ENCODE measurements at places on chromosomes 5 and 9.

DNA sequence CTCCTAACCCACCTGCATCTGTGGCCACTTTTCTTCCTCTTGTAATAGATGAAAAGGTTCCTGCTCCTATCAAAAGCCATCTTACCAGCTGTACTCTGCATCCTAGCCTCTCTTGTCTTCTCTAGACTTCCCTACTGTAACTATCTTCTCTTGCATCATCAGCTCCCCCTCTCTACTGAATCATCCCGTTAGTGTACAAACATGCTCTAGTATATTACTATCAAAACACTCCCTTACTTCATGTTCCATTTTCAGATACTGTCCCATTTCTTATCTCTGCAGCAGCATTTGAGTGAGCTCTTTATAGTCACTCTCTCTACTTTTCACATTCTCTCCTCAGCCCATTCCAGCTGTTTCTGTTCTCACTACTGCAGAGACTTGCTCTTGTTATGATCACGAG lies 2.8 kb downstream of the SRA1 start:
- no peak for DNase-seq

- no peak for DNase-seq
These were observed 10.6 kb upstream of the TMEM38B start for GRCh38 chr9:105683688-105684275.

- DNase-seq: no peak
These were observed 16.7 kb upstream of the IQGAP2 start for GRCh38 chr5:76386360-76386759.

DNA sequence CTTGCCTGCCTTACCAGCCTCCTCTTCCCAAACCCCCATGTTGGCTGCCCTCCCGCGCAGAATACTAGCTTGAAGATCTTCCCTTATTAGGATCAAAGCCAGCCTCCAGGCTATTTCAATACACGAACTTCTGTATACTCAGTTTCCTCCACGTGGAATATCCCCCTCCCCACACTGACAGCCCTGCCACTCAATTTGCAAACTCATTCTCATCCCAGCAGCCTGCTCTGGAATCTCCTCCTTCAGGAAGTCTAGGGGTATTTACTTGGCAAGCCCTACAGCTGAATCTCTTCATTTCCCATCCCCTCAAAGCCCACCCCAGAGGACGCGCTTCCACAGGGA lies 157.0 kb upstream of the SMIM23 start:
- no peak for DNase-seq

GRCh38 chr5:57761513-57761912 lies 278.9 kb upstream of the ACTBL2 start:
- no peak for DNase-seq

DNA sequence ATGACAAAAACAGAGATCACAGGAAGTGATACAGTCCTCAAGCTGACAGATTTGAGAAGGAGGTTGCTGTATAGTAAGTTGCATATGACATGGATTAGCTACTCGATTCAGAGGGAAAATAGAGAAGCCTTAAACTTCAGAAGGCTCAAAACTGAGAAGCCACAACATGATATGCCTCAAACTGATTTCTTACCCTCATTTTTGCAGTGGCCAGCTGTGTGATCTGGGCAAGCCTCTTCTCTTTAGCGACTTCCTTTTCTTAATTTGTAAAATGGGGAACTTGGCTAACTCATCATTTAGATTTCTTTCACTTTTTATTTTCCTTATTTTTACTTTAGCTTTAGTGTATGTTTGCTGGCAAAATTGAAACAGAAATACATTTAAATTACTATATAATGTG lies 421.1 kb downstream of the KIF4B start:
- no peak for DNase-seq

GRCh38 chr9:14895806-14896205 lies 14.4 kb downstream of the FREM1 start:
- DNase-seq: no peak

GRCh38 chr9:113635586-113635985 lies 172.1 kb downstream of the RGS3 start:
- DNase-seq: no peak

GRCh38 chr5:15943487-15943886 lies 236.1 kb downstream of the MARCHF11 start:
- DNase-seq: no peak

DNA sequence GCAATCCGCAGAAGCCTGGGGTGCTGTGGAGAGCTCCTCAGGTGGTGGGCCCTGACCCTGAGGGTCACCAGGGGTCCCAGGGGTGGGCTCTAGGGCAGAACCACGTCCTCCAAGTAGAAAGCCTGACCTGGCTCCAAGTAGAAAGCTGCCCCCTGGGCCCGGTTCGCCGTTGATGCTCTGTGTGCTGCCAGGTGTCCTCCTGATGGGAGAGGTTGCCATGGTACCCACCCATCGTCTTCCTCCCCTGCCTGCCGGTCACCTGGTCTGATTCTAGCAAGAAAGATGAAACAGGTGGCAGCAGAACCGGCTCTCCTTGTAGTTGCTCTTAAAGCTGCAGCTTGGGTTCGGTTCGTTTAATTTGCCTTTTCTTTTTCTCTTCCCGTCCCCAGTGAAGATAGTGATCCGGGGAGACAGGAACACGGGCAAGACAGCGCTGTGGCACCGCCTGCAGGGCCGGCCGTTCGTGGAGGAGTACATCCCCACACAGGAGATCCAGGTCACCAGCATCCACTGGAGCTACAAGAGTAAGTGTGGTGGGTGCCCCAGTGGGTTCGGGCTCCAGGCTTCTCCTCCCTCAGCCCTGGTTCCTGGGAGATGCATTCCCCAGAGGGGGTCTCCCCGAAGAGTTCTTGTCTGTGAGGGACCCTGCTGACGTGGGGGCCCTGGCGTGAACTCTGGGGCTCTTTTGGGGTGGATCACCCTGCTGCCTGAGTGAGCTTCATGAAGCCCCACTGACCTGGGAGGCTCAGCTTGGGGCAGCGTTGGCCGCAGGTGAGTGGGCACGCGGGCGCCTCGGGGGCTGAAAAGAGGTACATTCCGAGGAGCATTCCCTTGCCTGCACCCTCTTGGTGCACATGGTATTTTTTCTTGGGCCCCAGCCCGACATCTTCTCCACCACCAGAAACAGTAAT lies 15.6 kb downstream of the RABL6 start:
- no peak for DNase-seq

DNA sequence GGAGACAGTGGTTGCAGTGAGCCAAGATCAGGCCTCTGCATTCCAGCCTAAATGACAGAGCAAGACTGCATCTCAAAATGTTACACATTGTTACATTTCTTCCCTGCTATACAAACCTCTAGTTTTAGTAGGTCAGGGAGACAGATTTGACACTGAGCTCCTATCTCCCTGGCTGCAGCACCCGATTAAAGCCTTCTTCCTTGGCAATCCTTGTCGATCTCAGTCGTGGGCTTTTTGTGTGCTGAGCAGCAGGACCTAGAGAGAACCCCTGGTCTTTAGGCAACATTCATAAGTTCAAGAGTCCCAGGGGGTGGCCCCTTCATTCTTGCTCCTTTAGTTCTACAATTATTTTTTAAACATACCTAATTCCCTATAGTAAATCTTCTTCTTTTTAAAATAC lies 13.0 kb downstream of the SERINC5 start:
- DNase-seq: no peak

DNA sequence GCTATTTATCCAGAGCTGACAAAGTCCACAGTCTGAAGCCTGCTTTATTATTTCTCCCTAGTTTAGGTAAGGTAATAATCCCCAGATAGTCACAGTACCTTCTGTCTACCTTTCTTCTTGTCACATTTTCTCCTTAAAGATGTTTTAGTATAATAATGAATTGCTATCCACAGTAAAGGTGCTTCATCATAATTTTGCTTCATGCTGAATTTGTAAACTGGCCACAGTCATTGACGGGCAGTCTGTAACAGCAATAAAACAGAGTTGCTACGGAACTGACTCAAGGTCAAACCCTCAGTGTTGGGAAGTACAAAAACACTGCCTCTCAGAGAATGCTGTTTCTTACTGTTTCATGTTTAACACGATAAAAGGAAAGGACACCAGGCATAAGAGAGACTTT lies 195.7 kb downstream of the ZNF608 start:
- DNase-seq: no peak

GRCh38 chr9:94918038-94918753 lies 191.7 kb downstream of the AOPEP start:
- DNase-seq: no peak

DNA sequence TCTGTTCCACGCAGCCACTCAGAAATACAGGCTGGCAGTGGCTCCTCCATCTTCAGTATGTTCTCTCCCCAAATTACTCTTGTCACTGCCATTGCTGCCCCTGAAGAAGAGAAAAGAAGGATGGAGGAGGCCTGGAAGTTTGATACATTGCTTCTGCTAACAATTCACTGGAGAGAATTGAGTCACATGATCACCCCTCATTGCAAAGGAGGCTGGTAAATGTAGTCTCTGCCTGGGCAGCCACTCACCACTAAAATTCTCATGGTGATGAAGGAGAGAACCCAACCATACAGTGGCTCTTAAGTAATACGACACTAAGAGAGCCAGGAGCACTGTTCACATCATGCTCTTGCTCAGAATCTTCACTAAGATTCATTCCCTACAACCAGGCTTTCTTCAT lies 112.0 kb downstream of the DOCK8 start:
- DNase-seq: no peak

DNA sequence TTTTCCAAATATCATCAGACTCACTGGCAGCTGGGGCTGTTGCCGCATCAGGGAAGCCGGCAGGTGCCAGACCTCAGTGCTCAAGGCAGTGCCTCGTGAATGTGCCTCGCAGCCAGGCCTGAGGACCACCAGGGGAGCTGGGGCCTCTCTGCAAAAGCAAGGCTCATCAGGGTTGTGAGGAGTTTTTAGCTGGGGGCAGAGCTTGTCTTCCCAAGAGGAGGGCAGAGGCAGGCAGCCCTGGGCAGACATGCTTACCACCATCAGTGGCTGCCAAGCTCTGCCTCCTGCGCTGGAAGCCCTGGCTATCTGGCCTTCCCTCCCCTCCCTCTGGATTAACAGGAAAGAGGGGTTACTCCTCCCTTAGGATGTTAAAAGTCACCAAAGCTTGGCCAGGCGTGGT lies 8.8 kb upstream of the TBC1D9B start:
- DNase-seq: no peak

DNA sequence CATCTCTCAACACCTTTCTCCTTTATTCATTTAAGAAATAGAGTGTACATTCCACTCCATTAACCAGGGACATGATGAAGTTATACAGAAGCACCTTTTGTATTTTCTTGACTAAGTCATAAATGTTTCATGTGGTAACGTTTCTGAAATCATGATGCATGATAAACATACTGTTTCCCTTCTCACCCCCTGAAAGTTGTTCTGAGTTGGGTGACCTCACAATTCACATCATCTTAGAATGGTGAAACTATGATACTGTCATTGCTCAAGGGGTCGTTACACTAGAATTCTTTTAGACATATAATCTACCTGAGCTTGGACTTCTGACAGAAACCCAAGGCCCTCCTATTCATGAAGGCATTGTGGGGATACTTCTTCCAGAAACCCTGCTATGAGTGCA lies 37.8 kb upstream of the MIER3 start:
- no peak for DNase-seq

DNA sequence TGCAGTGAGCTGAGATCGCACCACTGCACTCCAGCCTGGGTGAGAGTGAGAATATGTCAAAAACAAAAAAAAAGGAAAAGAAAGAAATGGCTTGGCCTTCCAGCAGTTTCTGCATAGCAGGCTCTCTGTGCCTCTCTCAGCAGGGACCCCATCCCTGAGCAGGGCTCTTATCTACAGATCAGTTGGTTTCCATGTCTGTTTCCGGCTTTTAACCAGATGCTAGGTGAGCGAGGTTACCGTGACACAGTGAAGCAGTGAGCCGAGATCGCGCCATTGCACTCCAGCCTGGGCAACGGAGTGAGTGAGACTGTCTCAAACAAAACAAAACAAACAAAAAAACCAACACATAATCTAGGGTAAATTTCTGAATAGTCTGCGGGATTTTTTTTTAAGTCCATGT lies 51.4 kb downstream of the COL5A1 start:
- DNase-seq: no peak

DNA sequence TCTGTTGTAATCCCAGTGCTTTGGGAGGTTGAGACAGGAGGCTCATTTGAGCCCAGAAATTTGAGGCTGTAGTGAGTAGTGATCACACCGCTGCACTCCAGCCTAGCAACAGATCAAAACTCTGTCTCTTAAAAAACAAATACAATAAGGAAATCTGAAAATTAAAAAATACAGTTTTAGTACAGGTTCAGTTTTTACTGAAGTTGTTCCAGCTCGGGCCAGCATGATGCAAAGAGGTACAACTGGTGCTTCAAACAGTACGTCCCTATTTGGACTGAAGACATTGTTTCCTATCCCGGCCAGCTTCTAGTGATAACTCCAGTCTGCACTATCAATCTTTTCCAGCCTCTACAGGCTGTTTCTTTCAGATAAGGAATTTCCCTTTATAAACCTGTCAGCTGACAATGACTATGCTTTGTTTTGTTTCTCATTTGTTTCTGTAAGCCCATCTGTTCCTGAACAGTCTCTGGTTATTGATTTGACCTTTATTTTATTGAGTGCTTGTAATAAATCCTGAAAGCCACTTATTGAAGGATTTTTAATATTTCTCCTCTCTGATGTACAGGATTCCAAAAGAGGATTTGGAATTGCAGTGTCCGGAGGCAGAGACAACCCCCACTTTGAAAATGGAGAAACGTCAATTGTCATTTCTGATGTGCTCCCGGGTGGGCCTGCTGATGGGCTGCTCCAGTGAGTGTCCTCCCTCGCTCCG lies 41.9 kb downstream of the TJP2 start:
- no peak for DNase-seq

DNA sequence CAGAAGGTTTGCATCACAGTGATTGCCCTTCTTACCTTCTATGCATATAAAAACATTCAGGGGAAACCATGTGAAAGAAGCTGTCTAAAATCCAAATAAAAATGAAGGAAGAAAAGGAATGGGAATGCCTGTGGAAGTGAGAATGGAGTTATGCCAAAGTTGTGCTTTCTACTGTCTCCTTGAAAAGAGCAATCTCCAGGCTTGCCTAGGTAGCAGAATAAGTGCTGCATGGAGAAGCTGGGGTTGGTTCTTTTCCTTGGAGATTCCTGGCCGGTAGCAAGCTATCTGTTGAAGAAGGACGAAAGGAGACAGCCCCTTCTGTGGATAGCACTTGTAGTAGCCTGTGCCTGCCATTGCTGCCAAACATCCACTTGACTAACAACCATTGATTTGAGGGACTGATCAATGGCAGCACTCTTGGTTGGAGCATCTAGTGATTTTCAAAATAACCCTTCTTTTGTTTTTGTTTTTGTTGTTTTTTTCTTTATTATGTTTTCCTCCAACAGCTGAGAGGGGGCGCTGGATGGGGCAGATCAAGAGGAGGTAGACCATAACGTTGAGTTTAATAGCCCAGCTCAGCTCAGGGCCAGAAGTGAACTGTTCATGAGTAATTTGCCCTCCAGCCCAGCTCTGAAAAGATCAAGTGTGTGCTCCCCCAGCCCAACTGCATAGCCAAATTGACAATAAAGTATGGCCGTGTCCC lies 1.6 kb downstream of the PLCXD3 start:
- DNase-seq: no peak

- DNase-seq: peak; percentile 78
These were observed 4.7 kb upstream of the TUBB4B start for GRCh38 chr9:137236238-137236935.

- no peak for DNase-seq
These were observed 337.5 kb upstream of the MSX2 start for GRCh38 chr5:174386846-174387245.
